Stimulated activated CD4-positive, alpha-beta T cell treated with anti-CD3 and anti-CD28 coated beads, Interleukin-15, amount 100 ng/mL, for 48 hours (primary cell): ENCODE measurements at places on chromosomes 2 and 18.

- no peak for DNase-seq
Measured at GRCh38 chr2:129518937-129519336, 460.5 kb upstream of the RAB6C start.

GRCh38 chr2:183606718-183607085, 482.5 kb downstream of the NUP35 start:
- no peak for DNase-seq

DNA sequence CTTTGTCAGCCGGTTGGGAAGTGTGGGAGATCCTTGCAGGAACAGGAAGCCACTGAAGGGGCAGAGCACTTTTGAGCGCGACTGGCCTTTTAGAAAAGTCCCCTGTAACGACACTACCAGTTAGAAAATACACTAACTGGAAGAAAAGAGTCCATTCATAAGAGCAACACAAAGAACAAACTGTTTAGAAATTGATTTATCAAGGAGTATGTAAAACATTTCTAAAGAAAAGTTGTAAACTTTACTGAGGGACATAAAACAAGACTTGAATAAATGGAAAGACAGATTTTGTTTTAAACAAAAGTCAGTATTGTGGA, 29.8 kb upstream of the POMC start:
- no peak for DNase-seq

DNA sequence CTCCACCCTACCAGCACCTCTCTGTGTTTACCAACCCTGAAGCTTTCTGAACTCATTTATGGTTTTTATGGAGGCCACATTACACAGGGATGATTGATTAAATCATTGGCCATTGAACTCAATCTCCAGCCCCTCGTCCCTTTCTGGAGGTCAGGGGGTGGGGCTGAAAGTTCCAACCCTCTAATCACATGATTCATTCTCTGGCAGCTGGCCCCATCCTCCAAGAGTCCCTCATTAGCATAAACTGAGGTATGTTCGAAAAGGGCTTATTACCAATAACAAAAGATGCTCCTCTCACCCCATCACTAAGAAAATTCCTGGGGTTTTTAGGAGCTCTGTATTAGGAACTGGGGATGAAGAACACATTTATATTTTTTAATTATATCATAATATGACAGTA, 92.3 kb downstream of the DIS3L2 start:
- no peak for DNase-seq
